ENCODE measurements at places on chromosomes 12 and 14.

GRCh38 chr14:42187846-42188245 lies 581.2 kb downstream of the LRFN5 start:
- no peak for DNase-seq

- DNase-seq: no peak
These were observed 1320.5 kb downstream of the AACS start for GRCh38 chr12:126385785-126386184.

GRCh38 chr14:103104654-103105452 lies 10.3 kb downstream of the EXOC3L4 start:
- peak; percentile 70 for DNase-seq

- no peak for DNase-seq
These were observed 326.3 kb downstream of the BMP4 start for GRCh38 chr14:53630336-53630735.

GRCh38 chr12:75998292-75999063 lies 33.1 kb downstream of the PHLDA1 start:
- no peak for DNase-seq

DNA sequence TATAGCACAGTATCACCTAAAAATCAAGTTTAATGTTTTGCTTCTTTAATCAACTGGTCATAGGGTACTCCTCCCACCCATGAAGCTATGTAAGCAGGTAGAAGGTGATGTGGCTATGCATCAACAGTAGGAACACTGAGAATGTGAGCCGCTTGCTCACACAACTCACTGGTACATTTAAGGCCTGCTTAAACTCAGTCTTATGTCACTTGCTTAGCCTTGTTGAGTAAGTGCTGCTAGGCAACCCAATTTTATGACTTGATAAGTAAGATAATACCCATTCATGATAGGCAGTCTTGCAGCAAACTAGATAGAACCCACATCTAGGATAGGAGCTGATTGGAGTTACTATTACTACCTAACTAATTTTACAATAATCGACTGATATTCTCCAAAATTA lies 70.0 kb upstream of the BMP4 start:
- DNase-seq: no peak

DNA sequence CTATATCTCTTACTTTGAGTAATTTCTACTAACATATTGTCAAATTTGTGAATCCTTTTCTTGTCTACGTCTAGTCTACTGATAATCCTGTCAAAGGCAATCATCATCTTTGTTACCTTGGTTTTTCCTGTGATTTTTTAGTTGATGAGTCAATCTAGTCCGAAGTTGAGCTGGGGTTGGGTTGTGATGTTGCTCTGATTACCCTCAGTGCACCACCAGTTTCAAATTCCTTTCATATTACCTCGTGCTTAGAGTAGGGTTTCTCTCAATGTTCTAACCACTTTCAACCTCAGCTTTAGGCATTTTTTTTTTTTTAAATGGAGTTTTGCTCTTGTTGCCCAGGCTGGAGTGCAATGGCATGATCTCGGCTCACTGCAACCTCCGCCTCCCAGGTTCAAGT lies 186.8 kb downstream of the BTG1 start:
- DNase-seq: no peak

DNA sequence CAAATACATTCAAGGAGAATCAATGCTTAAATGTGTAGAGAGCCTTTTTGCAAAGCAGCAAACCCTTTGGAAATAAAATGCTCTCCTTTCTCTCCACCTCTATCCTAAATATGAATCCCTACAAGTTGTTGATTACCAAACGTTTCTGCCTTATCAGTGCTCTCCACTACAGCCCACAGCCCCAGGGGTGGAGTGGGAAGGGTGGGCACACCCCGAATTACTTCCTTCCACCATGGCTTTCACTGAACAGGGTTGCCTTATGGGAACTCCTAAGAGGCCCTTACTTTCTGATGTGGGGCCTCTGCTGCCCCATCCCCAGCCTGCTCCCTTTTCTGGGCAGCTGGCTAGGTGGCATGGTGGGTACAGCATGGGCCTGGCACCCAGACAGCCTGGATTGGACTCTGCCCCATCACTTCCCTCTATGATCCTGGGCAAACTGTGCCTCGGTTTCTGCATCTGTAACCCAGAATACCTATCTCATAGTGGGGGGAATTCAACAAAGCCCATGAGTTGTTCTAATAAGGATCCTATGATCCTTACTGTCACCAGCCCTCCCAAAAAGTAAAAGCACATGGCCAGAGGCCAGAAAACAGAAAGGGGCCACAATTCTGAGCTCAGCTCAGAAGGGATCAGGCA lies 16.1 kb downstream of the AK7 start:
- DNase-seq: no peak

DNA sequence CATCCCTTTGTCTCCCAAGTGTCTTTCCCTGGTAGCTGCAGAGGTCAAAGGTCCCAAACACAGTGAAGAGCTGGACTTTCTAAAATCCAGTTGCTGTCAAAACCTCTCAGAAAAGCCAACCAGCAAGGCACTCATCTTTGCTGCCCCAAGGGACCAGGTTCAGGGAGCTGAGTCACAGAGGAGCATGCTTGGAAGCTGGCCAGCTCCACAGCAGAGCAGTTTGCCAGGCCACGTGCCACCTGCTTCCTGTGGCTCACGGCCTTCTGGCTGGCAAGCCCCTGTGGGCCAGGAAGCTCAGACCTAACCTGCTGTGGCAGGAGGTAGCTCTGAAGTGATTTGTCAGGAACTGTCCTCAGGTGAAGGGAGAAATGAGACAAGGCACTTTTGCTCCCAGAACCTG lies 3.6 kb downstream of the ISCU start:
- peak; percentile 60 for DNase-seq

- DNase-seq: no peak
These were observed 3.3 kb upstream of the ASCL1 start for GRCh38 chr12:102954134-102954533.

DNA sequence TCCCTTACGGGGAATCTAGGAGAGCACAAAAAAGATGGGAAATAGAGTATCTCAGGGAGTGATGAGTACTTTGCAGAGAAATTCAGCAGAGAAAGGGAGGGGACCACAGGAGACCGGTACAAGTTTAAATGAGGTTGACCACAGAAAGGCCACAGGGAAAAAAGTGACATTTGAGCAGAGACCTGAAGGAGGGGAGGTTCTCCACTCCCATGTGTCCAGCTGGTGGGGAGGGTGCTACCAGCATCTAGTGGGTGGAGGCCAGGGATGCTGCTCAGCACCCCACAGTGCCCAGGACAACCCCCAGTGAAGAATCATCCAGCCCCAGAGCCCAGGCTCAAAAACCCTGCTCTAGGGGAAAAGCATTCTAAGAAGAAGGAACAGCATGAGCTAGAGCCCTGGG lies 34.6 kb downstream of the TESC start:
- no peak for DNase-seq

- DNase-seq: no peak
These were observed 381.6 kb downstream of the TMEM121 start for GRCh38 chr14:105908006-105908405.
